Stimulated activated CD8-positive, alpha-beta memory T cell treated with anti-CD3 and anti-CD28 coated beads, Interleukin-7, amount 100 ng/mL, for 1 hour (primary cell): ENCODE measurements at places on chromosomes 4 and X.

DNA sequence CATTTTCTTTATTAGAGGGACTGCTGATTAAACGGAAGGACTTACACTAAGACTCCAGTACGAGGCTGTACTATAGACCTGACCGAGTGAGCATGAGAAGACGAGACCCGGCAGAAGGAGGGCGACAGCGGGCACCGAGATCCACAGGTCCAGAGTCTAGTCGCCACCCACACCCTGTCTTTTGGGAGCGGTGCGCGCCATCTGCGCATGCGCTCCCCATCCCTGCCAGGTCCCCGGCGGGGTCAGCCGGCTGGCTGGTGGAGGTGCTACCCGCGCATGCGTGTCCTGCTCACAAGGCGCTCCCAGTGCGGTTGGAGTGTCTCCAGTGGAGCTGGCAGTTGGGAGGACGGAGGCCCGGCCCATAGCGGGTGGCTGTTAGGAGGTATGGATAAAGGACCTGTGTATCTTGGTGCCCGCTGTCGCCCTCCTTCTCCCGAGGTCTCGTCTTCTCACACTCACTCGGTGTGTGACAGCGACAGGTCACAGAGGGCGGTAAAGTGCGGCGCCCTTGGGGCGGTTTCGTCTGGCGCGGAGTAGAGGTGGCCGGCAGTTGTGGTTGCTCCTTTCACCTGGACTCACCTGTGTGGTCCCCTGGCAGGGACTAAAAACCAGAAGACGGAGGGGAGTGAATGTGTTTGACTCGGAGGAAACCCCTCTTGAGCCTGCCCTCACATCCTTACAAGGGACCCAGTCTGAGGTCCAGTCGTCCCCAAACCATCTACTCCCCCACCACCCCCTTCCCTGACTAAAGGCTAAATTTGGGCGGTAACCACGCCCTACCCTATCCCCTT lies 7.6 kb upstream of the HSD17B10 start:
- peak; percentile 47 for DNase-seq

GRCh38 chr4:143421609-143422008 lies 84.9 kb downstream of the GAB1 start:
- no peak for DNase-seq

DNA sequence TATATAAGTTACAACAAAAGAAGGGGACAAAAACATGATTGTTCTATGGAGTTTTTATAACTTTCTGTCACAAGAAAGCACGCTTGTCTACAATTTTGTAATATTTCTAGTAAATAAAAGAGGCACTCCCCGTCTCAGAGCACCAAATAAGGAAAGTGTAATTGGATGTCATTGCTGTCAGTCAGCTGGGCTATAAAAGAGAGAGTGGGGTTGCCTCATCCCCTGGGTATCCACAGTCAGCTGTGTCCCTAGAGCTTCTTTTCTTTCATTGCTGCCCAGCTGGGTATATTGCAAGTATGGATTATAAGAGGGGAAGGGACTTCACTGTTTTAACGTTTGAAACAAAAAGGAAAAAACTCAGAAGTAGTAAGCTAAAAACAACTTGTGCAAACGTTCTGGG lies 61.3 kb downstream of the NPNT start:
- no peak for DNase-seq

DNA sequence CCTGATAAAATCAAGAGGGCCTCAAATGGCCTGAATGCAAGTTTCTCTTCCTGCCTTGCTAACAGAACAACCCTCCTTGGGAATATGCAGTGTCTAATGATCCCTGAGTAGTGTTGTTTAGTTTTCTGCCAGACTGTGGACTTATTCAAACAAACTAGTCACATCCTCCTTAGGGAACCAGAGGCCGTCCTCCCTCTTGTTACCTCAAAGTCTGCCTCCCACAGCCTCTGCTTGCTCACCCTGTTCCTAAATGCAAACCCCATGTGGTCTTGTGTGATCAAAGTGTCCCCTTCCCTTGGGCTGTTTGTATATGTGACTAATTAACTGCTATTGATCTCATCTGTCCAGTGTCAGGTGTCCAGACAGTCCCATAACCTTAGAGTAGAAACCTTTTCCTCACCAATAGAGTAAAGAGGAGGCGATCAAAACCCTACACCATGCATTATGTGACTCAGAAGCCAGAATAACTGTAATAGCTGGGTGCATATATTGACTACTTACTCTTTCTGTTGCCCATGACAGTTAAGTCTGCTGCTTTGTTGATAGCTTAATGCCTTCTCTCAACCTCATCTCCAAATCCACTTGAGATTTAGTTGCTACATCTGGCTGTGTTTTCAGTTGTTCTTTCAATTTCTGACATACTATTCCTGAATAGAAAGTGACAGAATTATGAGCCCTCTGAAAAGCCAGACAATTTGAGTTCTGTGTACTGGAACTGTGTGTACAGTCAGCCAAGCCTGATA lies 473.0 kb upstream of the NWD2 start:
- DNase-seq: no peak

- DNase-seq: no peak
These were observed 6.3 kb downstream of the FMR1 start for GRCh38 chrX:147917700-147918695.

GRCh38 chrX:16544969-16545368 lies 105.0 kb upstream of the S100G start:
- DNase-seq: no peak

GRCh38 chr4:27245216-27245615 lies 384.6 kb downstream of the STIM2 start:
- DNase-seq: no peak
